ENCODE measurements at places on chromosomes 7 and 10. TPM values are rescaled to one million over a fixed set of nuclear protein-coding genes. Genes with fewer than 3 reads are reported as not detected.

ZNF804B gene
- total RNA-seq, result not detected

GRCh38 chr7:25454562-25455041, 226.3 kb upstream of the NPVF start:
- H3K4me1 ChIP-seq, result no peaks in the 10 kb centered on the region
- no peak for DNase-seq
- H3K4me3 ChIP-seq, result no peak overlapping the region
- no peak overlapping the region for H3K27ac ChIP-seq
- H3K36me3 ChIP-seq, result no peaks in the 10 kb centered on the region
- no peaks in the 10 kb centered on the region for H3K27me3 ChIP-seq

HOXA11 gene
- not detected for total RNA-seq

DNA sequence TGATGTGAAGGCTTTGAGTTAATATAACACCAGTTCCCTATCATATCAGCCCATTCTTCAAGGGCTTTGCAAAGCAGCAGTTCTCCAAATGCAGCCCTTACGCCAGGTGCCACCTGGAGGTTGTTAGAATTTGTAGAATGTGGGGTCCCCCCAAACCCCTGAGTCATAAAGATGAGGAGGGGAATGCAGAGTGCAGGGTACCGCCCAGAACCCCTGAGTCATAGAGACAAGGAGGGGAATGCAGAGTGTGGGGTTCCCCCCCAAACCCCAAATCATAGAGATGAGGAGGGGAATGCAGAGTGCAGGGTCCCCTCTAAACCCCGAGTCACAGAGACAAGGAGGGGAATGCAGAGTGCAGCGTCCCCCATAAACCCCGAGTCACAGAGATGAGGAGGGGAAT, 605.8 kb downstream of the PTPRN2 start:
- no peaks in the 10 kb centered on the region for H3K27me3 ChIP-seq
- H3K4me1 ChIP-seq, result no peaks in the 10 kb centered on the region
- no peak overlapping the region for H3K4me3 ChIP-seq
- H3K36me3 ChIP-seq, result no peaks in the 10 kb centered on the region

TSPAN15 gene
- 2.1 TPM for total RNA-seq

- no peak overlapping the region for H3K4me3 ChIP-seq
- H3K4me1 ChIP-seq, result no peaks in the 10 kb centered on the region
- no peak overlapping the region for H3K27ac ChIP-seq
- no peaks in the 10 kb centered on the region for H3K27me3 ChIP-seq
- H3K36me3 ChIP-seq, result no peaks in the 10 kb centered on the region
Observed at GRCh38 chr7:74349621-74350020, 60.4 kb downstream of the CLIP2 start.

PON1 gene
- total RNA-seq, result not detected

SLC18A3 gene
- not detected for total RNA-seq

DNA sequence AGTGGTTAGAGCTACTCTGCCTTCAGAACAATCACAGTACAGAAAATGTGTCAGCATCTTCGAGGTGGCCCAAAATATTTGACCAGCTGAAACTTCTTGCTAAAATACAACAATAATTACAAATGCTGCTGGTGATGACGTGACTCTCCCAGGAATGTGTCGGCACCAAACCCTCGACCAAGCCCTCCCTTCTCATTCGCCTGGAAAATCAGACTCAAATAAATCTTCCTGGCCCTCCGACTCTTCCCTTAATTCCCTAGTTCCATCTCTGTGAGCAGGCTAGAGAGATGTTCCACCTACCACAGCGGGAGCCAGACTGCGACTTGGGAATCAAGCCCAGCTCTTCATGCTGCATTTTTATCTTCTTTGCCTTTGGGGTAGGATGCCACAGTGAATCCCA, 4.1 kb downstream of the PRSS2 start:
- H3K27me3 ChIP-seq, result no peaks in the 10 kb centered on the region
- H3K36me3 ChIP-seq, result no peaks in the 10 kb centered on the region
- H3K27ac ChIP-seq, result no peak overlapping the region

FKBP6 gene
- total RNA-seq, result not detected

PRKAR2B gene
- 2.1 TPM for total RNA-seq

- H3K4me3 ChIP-seq, result no peak overlapping the region
- H3K27ac ChIP-seq, result no peak overlapping the region
- DNase-seq, result no peak
- no peaks in the 10 kb centered on the region for H3K4me1 ChIP-seq
- H3K27me3 ChIP-seq, result no peaks in the 10 kb centered on the region
Observed at GRCh38 chr7:141884539-141885225, 31.5 kb upstream of the OR9A4 start.

DNA sequence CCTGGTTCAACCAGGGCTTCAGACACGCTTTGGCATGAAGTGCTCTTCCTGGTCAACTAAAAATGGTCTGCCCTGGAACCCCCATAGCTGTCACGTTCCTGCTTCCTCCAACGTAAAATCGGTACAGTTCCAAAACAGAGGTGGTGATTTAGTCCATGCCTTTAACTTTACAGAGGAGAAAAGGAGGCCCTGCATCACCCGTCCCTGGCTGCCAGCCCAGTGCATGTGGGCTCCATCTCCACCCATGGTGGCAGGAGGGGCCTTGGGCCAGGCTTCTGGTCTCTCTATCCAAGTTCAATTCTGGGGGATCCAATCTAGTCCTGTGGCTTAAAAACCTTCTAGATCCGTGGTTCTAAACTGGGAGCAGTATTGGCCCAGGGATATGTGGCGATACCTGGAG, 18.7 kb downstream of the ECHDC3 start:
- peaks cover 4% of the 10 kb centered on the region for H3K4me1 ChIP-seq
- no peaks in the 10 kb centered on the region for H3K27me3 ChIP-seq
- H3K27ac ChIP-seq, result no peak overlapping the region

DNA sequence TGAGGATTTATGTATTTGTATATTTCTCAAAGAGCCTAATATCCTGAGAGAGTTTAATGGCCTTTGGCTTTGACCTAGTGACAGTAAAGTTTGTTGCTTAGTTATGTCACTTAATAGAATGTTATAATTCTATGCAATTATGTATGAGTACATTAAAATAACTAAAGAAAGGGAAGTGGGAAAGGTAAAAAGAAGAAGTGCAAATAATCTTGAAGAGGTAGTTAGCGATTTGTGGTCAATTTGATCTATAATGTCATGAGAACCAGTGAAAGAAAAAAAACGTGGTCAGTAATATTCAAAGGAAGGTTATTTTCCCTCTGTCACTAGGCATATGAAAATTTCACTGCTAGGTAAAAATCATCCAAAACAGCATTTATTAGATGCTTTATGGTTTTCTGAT, 143.4 kb upstream of the LSM8 start:
- H3K36me3 ChIP-seq, result no peaks in the 10 kb centered on the region
- no peak overlapping the region for H3K4me3 ChIP-seq
- no peaks in the 10 kb centered on the region for H3K4me1 ChIP-seq

DNA sequence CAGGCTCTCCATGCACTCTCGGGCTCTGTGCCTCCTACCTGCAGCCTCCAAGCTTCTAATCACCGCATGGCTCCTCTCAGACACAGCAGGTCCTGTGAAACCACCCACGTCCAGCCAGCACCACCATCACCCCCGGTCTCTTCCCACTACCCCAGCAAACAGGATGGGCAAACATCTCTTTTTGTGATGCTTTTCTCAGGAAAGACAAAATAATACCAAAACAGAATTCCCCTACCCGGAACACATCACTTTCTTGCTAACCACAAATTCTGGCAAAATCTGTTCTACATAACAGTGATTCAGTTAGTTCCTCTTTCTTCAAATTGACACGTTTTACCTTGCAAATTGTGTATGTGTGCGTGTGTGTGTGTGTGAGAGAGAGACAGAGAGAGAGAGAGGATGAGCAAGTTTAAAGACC, 6.5 kb downstream of the SNX8 start:
- no peaks in the 10 kb centered on the region for H3K27me3 ChIP-seq
- H3K27ac ChIP-seq, result peak overlapping the region; percentile 47
- no peak for DNase-seq
- H3K4me1 ChIP-seq, result peaks cover 9% of the 10 kb centered on the region

- no peak overlapping the region for H3K27ac ChIP-seq
- H3K4me1 ChIP-seq, result no peaks in the 10 kb centered on the region
- H3K27me3 ChIP-seq, result no peaks in the 10 kb centered on the region
- H3K36me3 ChIP-seq, result no peaks in the 10 kb centered on the region
- no peak overlapping the region for H3K4me3 ChIP-seq
Observed at GRCh38 chr10:77614778-77615625, 22.6 kb downstream of the KCNMA1 start.

GRCh38 chr10:103480521-103480920, 1.5 kb upstream of the CALHM3 start:
- DNase-seq, result no peak
- H3K4me1 ChIP-seq, result peaks cover 11% of the 10 kb centered on the region
- no peaks in the 10 kb centered on the region for H3K36me3 ChIP-seq
- no peak overlapping the region for H3K4me3 ChIP-seq

GRCh38 chr7:1106063-1106792, 18.3 kb downstream of the GPER1 start:
- H3K27ac ChIP-seq, result no peak overlapping the region
- H3K36me3 ChIP-seq, result no peaks in the 10 kb centered on the region
- DNase-seq, result no peak

- peaks cover 3% of the 10 kb centered on the region for H3K36me3 ChIP-seq
- H3K4me1 ChIP-seq, result peaks cover 23% of the 10 kb centered on the region
- no peak overlapping the region for H3K27ac ChIP-seq
- peak; percentile 31 for DNase-seq
- no peak overlapping the region for H3K4me3 ChIP-seq
Observed at GRCh38 chr10:6171881-6172695, 30.6 kb upstream of the PFKFB3 start.

GATA3 gene
- total RNA-seq, result 92.2 TPM

NDUFB2 gene
- total RNA-seq, result 177 TPM

IFIT1 gene
- 4.9 TPM for total RNA-seq

DNA sequence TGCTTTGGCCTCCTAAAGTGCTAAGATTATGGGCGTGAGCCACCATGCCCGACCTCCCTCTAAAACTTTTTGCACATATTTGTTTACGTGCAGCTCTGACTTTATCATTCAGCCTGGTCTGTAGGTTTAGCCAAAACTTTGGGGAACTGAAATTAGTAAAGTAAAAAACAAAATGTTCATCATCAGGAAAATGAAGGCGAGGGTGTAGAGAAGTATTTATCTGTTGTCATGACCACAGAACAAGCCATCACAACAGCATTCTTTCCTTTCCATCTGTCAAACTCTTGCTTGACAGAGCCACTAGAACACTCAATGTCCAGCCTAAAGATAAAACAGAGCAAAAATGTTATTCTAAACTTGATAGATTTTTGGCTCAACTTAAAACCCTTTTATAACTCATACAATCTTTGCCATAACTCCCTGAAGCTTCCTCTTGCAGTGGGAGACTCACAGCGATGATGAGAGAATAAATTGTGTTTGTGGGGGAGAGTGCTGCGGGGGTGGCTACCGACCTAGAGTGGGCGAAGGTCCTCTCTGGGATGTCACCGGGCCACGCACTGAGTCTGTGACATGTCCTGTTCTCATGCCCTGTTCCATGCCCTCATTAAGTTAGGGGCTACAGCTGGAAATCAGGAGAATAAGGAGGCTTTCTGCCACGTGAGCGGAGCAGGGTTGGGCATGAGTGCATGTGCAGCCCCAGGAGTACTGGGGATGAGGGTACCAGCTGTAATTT, 58.6 kb upstream of the MKRN1 start:
- no peaks in the 10 kb centered on the region for H3K36me3 ChIP-seq
- no peak overlapping the region for H3K4me3 ChIP-seq
- no peaks in the 10 kb centered on the region for H3K27me3 ChIP-seq
- H3K27ac ChIP-seq, result peak overlapping the region; percentile 1

FAM107B gene
- 165 TPM for total RNA-seq

DNA sequence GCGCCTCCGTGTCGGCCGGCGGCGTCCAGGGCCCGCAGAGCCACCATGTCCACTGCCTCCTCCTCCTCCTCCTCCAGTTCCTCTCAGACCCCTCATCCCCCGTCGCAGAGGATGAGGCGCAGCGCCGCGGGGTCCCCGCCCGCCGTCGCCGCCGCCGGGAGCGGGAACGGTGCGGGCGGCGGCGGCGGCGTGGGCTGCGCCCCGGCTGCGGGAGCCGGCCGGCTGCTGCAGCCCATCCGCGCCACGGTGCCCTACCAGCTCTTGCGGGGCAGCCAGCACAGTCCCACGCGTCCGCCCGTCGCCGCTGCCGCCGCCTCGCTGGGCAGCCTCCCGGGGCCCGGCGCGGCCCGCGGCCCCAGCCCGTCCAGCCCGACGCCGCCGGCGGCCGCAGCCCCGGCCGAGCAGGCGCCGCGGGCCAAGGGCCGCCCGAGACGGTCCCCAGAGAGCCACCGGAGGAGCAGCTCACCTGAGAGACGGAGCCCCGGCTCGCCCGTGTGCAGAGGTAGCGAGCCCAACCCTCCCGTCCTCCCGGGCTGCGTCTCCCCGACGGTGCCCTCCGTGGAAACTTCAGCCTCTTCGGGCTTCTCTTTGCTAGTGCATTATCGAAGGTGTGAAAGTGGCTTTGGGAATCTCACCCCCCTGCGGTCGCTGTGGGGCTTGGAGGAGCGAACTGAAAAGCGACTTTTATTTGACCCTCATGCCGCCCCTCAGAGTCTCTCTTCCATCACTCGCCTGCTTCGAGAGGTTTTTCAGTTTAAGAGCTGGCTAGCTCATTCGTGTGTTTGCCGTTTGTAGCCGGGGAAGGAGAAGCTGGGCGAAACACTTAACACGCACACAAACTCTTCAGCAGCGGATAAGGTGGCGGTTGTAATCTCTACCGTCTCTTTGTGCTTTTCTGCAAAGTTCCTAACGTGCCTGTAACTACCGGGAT, 975 bp downstream of the GLCCI1 start:
- peak; percentile 48 for DNase-seq
- H3K36me3 ChIP-seq, result no peaks in the 10 kb centered on the region
- peaks cover 6% of the 10 kb centered on the region for H3K4me1 ChIP-seq
- peak overlapping the region; percentile 88 for H3K27ac ChIP-seq
- no peaks in the 10 kb centered on the region for H3K27me3 ChIP-seq
- peak overlapping the region; percentile 93 for H3K4me3 ChIP-seq

GRCh38 chr10:87092376-87092860, 2.2 kb downstream of the GLUD1 start:
- H3K27ac ChIP-seq, result peak overlapping the region; percentile 24
- DNase-seq, result no peak
- peaks cover 22% of the 10 kb centered on the region for H3K4me1 ChIP-seq
- peak overlapping the region; percentile 69 for H3K4me3 ChIP-seq
- H3K27me3 ChIP-seq, result no peaks in the 10 kb centered on the region

DNA sequence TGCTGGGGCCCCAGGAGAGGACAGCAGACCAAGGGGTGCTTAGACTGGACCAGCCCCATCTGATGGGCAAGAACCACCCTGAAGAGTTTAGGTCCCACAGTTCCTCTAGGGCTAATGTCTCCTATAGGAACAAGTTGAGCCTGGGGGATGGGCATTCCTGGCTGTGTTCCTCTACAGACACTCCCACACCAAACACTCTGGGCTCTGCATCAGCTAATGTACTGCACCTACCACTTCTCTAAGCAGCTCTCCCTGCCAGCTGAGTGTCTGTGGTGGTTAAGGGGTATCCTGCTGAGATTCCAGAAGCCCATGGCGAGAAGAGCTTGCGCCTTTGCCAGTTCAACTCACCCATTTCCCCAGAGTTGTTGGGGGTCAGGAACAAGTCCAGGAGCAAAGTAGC, 284.1 kb upstream of the CSTF2T start:
- H3K27me3 ChIP-seq, result no peaks in the 10 kb centered on the region
- no peak for DNase-seq
- no peaks in the 10 kb centered on the region for H3K36me3 ChIP-seq
- H3K4me3 ChIP-seq, result no peak overlapping the region
- H3K4me1 ChIP-seq, result no peaks in the 10 kb centered on the region

GRCh38 chr7:129501760-129502707, at the start of gene SMKR1:
SMKR1 (plus strand) TSS chr7:129502531; CDS start chr7:129502825, 294 bp downstream.
- H3K27me3 ChIP-seq, result no peaks in the 10 kb centered on the region
- DNase-seq, result peak; percentile 98
- peak within 1 kb of the TSS; percentile 57 for H3K4me3 ChIP-seq
- peaks cover 36% of the 10 kb centered on the region for H3K4me1 ChIP-seq
- no peaks in the 10 kb centered on the region for H3K36me3 ChIP-seq
